ENCODE measurements at places on chromosomes 12 and 14. TPM values are rescaled to one million over a fixed set of nuclear protein-coding genes. Genes with fewer than 3 reads are reported as not detected.

Gene CBLN3
- total RNA-seq, result 2.4 TPM

Gene SLCO1B1
- not detected for total RNA-seq

Gene LLPH
- total RNA-seq, result 43.8 TPM

Gene ZNF891
- total RNA-seq, result 1.9 TPM

Gene CEBPE
- total RNA-seq, result not detected

Gene AICDA
- not detected for total RNA-seq

Gene MGP
- 1.3 TPM for total RNA-seq

Gene SAMD15
- total RNA-seq, result 0.86 TPM

Gene TPPP2
- not detected for total RNA-seq

DNA sequence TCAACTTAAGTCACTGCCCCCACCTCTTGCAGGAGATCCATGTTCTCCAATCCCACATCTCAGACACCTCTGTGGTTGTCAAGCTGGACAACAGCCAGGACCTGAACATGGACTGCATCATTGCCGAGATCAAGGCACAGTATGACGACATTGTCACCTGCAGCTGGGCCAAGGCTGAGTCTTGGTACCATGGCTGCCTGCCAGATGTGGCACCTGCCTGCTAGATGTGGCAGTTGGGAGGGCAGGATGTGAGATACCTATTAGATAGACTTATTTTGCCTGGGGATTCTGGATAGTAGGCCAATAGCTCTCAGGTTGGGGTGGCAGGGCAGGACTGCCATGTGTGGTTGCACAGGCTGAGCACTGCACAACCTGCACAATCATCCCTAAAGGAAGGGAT is 7.9 kb upstream of the KRT86 start:
- H3K27me3 ChIP-seq, result no peaks in the 10 kb centered on the region
- H3K4me3 ChIP-seq, result no peak overlapping the region
- H3K4me1 ChIP-seq, result peaks cover 8% of the 10 kb centered on the region
- DNase-seq, result no peak
- H3K36me3 ChIP-seq, result no peaks in the 10 kb centered on the region
- no peak overlapping the region for H3K27ac ChIP-seq

GRCh38 chr12:49346659-49347310 is at the start of gene DNAJC22:
Gene DNAJC22, plus strand, starts transcription at chr12:49346888. Its CDS starts 1,985 bp downstream, at chr12:49348873.
- peaks cover 9% of the 10 kb centered on the region for H3K4me1 ChIP-seq
- peaks cover 29% of the 10 kb centered on the region for H3K27me3 ChIP-seq
- H3K27ac ChIP-seq, result no peak within 1 kb of the TSS
- peak within 1 kb of the TSS; percentile 68 for H3K4me3 ChIP-seq

DNA sequence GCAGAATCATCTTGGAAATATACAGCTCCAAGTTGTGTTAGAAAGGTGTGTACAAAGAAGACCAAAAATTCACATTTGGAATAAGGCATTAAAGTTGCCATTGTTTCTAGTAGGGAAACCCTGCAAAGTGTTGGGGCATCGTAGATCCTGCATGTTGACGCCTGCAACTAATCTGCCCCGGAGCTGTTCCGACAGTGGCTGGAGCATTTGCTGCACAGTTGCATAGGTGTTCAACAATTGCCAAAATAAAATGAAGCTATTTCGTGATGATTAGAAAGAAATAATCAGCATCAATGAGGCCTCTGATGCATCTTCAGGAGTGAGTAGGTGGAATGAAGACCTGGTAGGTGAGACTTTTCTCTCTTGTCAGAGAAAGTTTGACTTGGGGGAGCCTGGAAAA is 47.3 kb downstream of the DAD1 start:
- no peak overlapping the region for H3K4me3 ChIP-seq
- no peaks in the 10 kb centered on the region for H3K27me3 ChIP-seq
- no peak for DNase-seq
- no peak overlapping the region for H3K27ac ChIP-seq
- peaks cover 6% of the 10 kb centered on the region for H3K36me3 ChIP-seq

GRCh38 chr12:590206-590750 is 73.0 kb downstream of the NINJ2 start:
- H3K27ac ChIP-seq, result no peak overlapping the region
- H3K4me1 ChIP-seq, result no peaks in the 10 kb centered on the region
- no peak for DNase-seq

GRCh38 chr14:38065106-38065762 is 142.5 kb upstream of the SSTR1 start:
- no peaks in the 10 kb centered on the region for H3K27me3 ChIP-seq
- no peak for DNase-seq
- no peaks in the 10 kb centered on the region for H3K36me3 ChIP-seq
- no peaks in the 10 kb centered on the region for H3K4me1 ChIP-seq
- H3K27ac ChIP-seq, result no peak overlapping the region
- H3K4me3 ChIP-seq, result no peak overlapping the region

GRCh38 chr14:61663312-61663979 is 31.9 kb upstream of the HIF1A start:
- no peaks in the 10 kb centered on the region for H3K36me3 ChIP-seq
- no peak overlapping the region for H3K4me3 ChIP-seq
- no peak overlapping the region for H3K27ac ChIP-seq
- H3K4me1 ChIP-seq, result peaks cover 29% of the 10 kb centered on the region

DNA sequence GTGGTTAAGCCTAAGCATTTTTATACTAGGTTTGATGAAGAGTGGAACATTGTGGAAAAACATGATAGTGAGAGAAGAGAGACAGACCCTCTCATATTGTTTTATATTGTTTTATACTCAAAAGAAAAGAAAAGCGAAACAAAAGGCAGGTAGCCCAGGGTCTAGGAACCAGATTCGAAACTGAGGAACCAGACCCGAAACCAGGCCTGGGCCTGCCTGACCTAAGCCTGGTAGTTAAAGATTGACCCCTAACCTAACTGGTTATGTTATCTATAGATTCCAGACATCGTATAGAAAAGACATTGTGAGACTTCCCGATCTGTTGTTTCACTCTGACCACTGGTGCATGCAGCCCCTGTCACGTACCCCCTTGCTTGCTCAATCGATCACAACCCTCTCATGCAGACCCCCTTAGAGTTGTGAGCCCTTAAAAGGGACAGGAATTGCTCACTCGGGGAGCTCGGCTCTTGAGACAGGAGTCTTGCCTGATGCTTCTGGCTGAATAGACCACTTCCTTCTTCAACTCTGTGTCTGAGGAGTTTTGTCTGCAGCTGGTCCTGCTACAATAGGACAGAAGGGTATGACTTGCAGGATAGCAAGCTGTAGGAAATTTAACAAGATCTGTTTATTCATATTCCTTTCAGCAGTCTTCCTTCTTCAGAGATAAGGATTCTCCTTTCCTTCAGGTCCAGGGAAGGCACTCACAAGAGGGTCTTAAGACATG is 147.1 kb upstream of the PLEKHA5 start:
- H3K36me3 ChIP-seq, result no peaks in the 10 kb centered on the region

DNA sequence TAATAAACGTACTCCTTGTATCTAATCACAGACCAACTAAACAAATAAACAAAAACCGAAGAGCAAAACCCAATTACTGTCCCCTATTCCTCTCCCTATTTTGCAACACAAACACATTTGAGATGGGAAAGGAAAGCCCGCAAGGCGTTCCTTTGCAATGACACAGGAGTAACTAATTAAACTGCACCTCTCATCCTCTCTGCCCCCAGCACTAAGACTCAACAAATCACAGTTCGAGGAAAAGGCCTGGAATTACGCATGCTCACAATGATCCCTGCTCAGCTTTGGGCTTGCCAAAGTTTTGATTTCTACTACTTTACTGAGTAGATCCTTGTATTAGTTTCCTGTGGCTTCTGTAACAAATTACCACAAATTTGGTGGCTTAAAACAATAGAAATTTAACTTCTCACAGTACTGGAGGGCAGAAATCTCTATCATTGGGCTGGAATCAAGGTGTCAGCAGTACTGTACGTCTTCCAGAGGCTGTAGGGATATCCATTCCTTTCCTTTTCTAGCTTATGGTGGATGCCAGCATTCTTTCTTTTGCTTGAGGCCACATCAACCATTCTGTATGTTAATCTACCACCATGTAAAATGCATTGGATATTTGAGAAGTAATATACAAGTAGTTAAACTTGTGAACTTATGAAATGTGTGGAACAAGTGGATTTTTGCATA is 123.0 kb downstream of the NAV3 start:
- H3K4me1 ChIP-seq, result peaks cover 7% of the 10 kb centered on the region
- H3K36me3 ChIP-seq, result no peaks in the 10 kb centered on the region
- DNase-seq, result no peak
- H3K27ac ChIP-seq, result no peak overlapping the region
- H3K4me3 ChIP-seq, result no peak overlapping the region

DNA sequence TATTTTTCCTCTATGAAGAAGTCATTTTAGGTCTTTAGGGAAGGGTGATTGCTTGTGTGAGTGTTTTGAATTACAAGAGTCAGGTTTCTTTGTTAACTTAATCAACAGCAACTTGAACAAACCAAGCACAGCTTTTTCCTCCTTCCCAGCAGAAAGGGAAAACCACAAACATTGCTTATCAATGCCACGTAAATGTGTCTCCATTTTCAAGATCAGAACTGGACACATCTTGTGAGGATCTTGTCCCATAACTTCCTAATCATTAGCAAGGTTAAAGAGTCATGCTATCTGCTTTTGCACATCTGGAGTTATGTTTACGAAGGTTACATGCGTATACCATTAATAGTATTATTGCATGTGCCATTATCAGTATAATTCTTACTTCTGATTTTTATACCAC is 248.0 kb upstream of the FLRT2 start:
- H3K36me3 ChIP-seq, result no peaks in the 10 kb centered on the region
- no peak overlapping the region for H3K27ac ChIP-seq
- DNase-seq, result no peak

GRCh38 chr12:55637467-55637866 is 775 bp downstream of the OR10P1 start:
- DNase-seq, result no peak
- no peaks in the 10 kb centered on the region for H3K36me3 ChIP-seq
- H3K4me1 ChIP-seq, result no peaks in the 10 kb centered on the region
- H3K4me3 ChIP-seq, result no peak overlapping the region

DNA sequence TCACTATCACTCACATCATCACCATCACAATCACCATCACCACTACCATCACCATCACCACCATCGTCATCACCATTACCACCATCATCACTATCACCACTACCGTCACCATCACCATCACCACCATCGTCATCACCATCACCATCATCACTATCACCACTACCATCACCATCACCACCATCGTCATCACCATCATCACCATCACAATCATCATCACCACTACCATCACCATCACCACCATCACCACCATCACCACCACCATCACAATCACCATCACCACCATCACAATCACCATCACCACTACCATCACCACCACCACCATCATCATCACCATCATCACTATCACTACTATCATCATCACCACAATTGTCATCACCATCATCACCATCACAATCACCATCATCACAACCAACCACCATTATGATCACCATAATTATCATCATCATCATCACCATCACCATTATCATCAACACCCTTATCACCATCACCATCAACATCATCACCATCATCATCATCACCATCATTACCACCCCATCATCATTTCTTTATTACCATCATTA is 90.8 kb downstream of the DICER1 start:
- peaks cover 11% of the 10 kb centered on the region for H3K27me3 ChIP-seq
- DNase-seq, result no peak
- no peaks in the 10 kb centered on the region for H3K4me1 ChIP-seq

- no peaks in the 10 kb centered on the region for H3K4me1 ChIP-seq
- no peak for DNase-seq
- H3K4me3 ChIP-seq, result no peak overlapping the region
- no peak overlapping the region for H3K27ac ChIP-seq
Observed at GRCh38 chr12:119154435-119154818, 24.3 kb upstream of the HSPB8 start.

DNA sequence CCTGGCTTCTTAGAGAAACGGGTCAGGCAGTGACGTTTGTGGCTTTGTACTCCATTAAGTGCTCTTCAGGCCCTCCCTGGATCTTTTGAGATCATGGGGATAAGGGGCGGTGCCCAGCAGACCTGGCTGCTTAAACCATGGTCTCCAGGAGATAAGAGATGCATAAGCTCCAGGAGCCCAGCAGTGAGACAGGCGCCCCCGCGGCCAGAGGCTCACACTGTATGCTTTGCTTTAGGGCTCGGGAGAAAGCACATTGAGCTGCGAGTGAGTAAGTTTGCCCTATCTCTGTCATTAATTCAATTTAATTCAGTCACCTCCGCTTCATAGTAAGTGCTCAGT is 359.5 kb downstream of the CACNA1C start:
- no peaks in the 10 kb centered on the region for H3K36me3 ChIP-seq
- no peak overlapping the region for H3K4me3 ChIP-seq
- H3K27ac ChIP-seq, result no peak overlapping the region
- no peak for DNase-seq

All from MCF 10A (cell line).